ENCODE measurements at places on chromosomes 7 and 10.

DNA sequence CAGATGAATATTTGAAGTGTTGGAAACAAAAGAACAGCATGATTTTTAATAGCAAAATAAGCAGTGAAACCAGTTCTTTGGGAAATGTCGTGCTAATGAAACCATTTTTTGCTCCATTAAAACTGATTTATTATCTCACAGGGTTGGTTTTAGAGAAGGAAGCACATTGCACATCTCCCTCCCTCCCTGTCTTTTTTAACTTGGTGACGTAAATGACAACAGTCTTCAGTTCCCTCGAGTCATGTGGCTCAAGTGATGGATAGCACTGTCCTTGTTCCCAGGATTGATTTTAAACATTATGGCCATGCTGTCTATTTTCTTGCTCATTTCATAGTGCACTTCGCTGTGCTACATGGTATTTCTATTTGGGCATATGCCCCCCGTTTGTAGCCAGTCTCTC lies 105.9 kb downstream of the DOCK1 start:
- DNase-seq: no peak

DNA sequence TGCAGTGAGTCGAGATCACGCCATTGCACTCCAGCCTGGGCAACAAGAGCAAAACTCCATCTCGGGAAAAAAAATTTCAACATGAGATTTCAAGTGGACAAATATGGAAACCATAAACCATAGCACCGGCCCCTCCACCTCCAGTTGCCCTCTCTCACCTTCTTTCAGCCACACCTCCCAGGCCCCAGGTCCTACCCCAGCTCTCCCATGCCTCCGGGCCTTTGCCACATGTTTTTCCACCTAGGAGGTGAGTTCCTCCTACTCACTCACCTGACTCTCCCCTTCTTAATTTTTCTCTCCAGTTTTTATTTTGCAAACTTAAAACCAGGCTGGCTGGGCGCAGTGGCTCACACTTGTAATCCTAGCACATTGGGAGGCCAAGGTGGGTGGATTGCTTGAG lies 13.7 kb upstream of the CLDN4 start:
- DNase-seq: no peak

GRCh38 chr7:88146616-88147015 lies 73.2 kb downstream of the SRI start:
- DNase-seq: no peak

DNA sequence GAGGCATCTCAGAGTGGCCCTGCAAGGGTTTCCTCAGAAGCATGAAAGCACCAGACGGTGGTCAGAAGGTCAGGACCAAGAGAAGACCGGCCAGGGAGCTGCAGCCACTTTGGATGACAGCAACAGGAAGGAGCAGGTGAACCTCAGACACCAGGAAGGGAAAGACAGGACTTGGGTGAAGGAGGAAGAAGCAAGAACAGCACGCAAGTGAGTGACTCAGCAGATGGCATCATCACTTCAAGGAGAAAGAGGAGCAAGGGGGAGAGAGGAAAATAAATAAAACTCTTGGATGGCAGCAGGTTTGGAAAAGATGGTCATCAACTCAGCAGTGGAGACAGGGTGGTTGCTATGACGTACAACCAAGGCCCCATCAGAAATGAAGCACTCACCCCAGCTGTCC lies 31.6 kb downstream of the NCAPG2 start:
- peak; percentile 78 for DNase-seq

DNA sequence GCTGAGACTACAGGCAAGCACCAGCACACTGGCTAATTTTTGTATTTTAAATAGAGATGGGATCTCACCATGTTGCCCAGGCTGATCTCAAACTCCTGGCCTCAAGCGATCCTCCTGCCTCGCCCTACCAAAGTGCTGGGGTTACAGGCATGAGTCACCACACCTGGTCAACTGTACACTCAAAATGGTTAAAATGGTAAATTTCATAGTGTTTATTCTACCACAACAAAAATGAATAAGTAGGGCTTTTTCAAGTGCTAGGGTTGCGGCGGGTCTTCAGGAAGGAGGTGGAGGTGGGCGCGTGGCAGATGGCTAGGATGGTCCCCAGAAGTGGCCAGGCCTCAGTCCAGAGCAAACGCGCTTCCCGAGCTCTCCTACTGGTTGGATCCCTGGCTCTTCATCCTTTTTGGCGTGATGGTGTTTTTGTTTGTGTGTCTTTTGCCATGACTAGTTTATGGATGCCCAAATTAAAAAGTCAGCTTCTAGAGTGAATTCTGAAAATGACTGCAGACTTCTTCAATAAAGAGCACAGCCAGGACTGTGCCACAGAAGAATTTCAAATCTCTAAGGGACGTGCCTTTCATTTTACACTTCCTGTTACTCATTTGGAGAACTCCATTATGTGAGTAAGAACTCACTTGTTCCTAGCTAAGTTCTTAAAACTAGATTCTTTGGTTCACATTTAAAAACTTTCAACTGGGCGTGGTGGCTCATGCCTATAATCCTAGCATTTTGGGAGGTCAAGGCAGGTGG lies 73.9 kb downstream of the TMEM130 start:
- DNase-seq: no peak

GRCh38 chr10:83934641-83935338 lies 204.5 kb upstream of the GHITM start:
- DNase-seq: no peak

DNA sequence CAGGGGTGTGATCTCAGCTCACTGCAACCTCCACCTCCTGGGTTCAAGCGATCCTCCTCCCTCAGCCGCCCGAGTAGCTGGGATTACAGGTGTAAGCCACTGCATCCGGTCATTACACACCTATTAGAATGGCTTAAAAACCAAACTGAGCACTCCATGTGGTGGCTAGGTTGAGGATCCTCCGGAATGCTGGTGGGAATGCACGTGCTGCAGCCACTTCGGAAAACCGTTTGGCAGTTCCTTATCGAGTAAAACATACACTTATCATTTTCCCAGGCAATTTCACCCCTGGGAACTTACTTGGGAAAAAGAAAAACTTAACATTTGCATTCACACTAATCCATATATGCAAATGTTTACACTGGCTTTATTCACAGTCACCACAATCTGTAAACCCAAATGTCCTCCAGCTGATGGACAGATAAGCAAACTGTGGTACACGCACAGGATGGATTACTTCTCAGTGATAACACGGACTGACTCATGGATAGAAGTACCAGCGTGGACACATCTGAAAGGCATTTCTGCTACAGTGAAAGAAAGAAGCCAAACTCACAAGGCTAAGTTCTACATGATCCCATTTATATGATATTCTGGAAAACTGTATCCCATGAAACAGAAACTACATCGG lies 20.4 kb downstream of the RFC2 start:
- peak; percentile 56 for DNase-seq

GRCh38 chr7:92932450-92932849 lies 96.1 kb upstream of the CDK6 start:
- DNase-seq: no peak

DNA sequence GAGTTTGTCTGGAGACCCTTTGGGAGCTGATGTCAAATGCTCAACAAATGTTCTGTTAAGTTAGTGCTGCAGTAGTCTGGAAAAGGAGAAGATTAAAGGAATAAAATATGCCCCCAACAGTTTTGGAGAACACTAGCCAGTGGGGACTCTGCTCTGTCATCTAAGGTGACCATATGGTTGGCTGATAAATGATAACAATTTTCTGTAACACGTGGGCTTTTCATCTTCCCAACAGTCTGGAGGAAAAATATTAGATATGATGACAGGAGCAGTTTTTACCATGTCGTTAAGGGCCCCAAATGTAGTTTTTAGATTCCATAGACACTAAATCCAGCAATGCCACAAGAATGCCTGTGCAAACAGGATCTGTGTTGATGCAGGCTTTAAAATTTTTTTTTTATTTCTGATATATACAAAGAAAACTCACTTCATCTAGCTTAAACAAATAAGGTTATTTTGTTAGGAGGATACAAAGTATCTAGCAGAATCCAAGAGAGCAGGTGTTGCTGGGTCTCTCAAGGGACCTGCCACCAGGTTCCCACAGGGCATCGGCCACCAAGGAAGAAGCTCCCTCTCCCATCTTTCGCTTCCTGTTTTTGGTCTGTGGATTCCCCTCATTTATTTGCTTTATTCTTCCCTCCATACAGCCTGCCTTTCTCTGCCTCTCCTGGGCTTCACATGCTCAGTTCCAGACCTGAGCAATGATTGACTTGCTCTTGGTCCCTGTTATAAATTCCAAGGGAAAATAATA lies 6.2 kb upstream of the CFAP58 start:
- DNase-seq: no peak

DNA sequence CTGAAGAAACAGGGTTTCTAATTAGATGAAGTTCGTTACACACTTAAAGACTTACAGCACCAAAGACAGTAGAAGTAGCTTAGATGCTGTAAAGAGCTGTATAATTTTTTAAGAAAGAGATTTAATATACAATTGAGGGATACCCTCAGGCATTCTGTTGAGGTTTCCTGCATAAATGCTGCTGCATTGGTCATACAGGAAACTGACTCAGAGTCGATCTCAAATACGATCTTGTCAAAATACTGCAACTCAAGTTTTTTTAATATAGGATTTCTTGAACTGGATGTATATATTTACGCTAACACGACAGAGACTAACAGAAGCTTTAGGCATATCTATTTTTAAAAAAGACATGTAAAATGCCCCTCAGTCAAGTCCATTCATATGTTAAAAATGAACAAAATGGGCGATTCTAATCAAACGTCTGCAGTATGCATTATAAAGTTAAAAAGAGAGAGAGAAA lies 2.4 kb upstream of the ARID5B start:
- DNase-seq: peak; percentile 84

DNA sequence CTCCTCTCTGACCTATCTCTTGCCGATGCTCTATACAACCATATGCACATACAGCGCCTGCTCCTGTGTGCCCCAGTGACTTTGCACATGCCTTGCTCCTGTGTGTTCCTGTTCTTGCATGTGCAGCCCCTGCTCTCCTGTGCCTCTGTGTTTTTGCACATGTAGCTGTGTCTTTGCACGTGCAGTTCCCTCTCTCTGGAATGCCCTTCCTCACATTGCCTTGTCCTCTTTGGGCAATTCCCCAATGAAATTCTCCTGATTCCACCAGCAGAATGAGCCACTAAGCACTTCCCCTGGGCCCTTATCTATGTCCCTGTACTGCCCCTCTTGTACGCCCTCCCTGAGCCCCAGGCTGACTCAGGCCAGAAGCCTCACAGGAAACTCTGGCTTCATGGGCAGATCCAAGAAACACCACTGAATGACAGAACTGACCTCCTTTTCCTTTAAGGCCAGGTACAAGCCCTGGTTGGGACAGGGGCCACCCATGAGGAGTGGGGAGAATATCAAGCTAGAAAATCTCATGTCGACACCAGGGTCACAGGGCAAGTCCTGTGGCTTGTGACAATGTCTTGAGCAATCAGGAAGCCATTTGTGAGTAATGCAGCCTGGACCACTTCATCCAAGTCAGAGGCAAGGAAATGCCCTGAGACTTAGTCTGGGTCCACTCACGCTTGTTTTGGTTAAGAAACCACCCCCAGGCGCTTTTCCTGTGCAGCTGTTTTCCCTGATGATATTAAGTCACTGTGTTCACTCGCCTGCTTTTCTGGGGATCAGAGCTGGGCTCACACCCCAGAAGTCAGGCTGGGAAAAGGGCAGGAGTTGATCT lies 1.9 kb upstream of the ARHGAP22 start:
- peak; percentile 99 for DNase-seq

GRCh38 chr10:1294748-1295147 lies 238.6 kb downstream of the WDR37 start:
- no peak for DNase-seq

DNA sequence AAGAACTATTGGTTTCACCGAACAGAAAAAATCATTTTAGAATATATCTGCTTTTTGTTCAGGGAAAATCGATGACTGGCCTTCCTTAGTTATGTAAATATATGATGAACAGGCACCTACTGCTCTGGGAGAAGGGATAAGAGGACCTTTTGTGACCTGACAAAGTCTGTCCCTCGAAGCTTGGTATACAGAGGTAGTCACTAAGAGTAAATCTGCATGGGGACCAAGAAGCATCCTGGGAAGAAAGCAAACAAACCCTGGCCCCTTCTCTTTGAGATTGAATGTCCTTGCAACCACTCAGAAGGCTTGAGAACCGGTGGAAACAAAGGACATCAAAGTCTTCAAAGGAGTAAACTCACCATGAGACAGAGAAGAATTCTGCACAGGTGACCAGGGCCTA lies 52.3 kb downstream of the SKIDA1 start:
- no peak for DNase-seq

DNA sequence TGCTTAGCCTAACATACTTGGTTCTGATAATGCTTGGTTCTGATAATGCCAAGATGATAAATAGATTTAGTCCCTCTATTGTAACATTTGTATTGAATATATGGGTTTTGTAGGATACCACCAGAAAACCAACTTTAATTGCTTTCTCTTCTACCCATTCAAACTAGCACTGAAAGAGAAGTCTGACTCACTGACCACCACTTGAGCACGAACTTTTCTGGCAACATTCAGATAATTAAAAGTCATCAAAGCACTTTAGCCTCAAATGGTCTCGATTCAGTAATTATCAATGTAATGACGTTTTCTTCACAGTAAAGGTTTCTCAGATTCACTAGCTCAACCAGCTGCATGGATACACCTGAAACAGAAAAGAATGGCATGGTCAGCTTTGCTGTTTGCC lies 63.0 kb downstream of the HDAC9 start:
- peak; percentile 29 for DNase-seq

DNA sequence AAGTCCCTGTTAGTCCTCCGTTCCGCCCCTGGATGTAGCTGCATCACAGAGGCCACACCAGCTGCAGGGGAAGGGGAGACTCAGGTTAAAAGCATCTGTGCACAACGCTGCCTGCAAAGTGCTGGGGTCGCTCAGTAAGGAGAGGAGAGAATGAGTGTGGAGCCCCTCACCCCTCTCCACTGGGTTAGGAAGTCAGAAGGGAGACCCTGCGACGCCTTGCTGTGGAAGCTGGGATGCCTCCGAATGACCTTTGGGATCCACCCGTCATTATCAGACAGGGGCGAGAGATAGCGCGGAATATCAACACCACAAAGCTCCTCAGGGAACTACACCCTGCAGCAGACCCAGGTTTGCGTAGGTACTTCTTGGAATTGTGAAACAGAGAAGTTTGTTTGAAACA lies 167.7 kb upstream of the SHH start:
- no peak for DNase-seq

All from EL (cell line).